HepG2 (cell line): ENCODE measurements at places on chromosomes 12 and 14.
A peak's percentile ranks its signal among the peaks of the same experiment; 100 is the strongest.

GRCh38 chr12:33770652-33771051, 251.6 kb upstream of the ALG10 start:
- DNase-seq, result no peak

- peak; percentile 34 for DNase-seq
Measured at GRCh38 chr12:11891754-11892386, 178.9 kb upstream of the BCL2L14 start.

DNA sequence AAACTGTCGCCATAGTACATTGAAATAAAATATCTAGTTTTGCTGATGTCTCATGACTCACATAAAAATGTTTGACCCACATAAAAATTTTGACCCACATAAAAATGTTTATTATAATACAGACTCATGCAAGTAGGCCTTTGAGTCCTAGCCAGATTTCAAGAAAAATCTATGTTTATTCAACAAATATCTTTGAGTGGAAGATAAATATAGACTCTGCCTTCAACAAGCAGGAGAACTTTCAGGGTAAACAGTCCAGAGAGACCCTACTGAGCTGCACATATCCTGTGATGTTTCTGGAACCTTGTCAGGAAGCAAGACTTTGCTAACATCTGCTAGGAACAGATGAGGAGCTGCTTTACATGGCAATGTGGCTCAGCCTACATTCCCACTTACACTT, 283.1 kb downstream of the MDGA2 start:
- DNase-seq, result no peak

GRCh38 chr14:89922031-89922907, 32.3 kb downstream of the EFCAB11 start:
- no peak for DNase-seq

- DNase-seq, result no peak
Measured at GRCh38 chr12:1501695-1502378, 92.5 kb downstream of the FBXL14 start.

- no peak for DNase-seq
Measured at GRCh38 chr14:22494486-22495135, 94.4 kb downstream of the DAD1 start.

GRCh38 chr12:124525455-124525854, 42.0 kb downstream of the NCOR2 start:
- no peak for DNase-seq

DNA sequence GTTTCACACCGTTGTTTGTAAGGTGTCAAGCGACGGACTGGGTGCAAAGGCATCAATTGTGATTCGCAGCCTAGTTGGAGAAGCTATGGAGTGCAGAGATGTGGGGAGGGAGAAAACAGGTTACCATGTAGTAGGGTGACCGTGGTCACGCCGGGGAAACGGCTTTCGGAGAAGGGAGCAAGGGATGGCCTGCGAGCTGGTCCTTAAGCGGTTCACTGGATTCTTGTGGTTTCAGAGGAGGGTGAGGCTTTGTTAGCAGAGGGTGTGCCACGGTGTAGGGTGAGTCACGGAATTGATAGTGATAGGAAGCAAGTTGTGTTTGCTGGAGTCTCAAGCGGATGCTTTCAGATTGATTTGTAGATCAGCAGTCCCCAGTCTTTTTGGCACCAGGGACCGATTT, 2.3 kb downstream of the PIWIL1 start:
- no peak for DNase-seq

- DNase-seq, result peak; percentile 72
Measured at GRCh38 chr12:53452159-53453077, 516 bp downstream of the PCBP2 start.

DNA sequence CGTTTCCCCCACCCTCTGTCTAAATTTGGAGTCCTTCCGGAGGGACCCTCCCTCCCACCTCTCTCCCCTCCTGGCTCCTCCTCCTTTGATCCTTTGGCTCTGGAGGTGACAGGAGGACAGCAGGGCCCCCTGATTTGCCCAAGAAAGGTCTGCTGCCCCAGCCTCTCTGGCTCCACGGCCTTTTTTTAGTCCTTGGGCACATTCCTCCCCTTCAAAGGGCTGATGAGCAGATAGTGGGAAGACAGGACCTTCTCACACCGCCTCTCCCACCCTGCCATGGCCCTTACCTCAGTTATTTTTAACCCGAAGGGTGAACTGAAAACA, 196 bp upstream of the MYH6 start:
- DNase-seq, result no peak

- peak; percentile 99 for DNase-seq
Measured at GRCh38 chr12:27549801-27550652, 26.0 kb downstream of the PPFIBP1 start.

DNA sequence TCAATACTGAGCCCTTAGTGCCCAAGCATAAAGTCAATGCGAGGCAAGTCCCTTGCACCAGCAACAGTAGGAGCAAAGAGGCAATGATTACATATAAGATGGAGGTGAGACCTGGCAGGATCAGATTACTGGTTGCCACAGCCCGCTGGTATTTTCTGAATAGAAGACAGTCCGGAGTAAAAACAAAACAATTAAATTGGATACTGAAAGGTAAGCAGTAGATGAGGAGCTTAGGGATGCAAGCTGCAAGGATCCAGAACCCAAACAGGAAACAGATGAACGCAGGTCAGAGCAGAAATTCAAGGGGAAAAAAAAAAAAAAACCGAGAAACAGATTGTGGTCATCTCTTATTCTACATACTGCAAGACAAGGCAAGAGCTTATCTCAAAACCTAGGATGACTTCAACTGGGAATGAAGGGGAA, 119.6 kb downstream of the MED13L start:
- DNase-seq, result no peak

- DNase-seq, result no peak
Measured at GRCh38 chr14:104970231-104971068, 7.7 kb downstream of the AHNAK2 start.

- DNase-seq, result no peak
Measured at GRCh38 chr14:51139121-51139681, 44.3 kb upstream of the TRIM9 start.

GRCh38 chr14:89688507-89689211, 265.9 kb downstream of the EFCAB11 start:
- no peak for DNase-seq

- DNase-seq, result no peak
Measured at GRCh38 chr14:88232771-88233170, 90.3 kb downstream of the KCNK10 start.

DNA sequence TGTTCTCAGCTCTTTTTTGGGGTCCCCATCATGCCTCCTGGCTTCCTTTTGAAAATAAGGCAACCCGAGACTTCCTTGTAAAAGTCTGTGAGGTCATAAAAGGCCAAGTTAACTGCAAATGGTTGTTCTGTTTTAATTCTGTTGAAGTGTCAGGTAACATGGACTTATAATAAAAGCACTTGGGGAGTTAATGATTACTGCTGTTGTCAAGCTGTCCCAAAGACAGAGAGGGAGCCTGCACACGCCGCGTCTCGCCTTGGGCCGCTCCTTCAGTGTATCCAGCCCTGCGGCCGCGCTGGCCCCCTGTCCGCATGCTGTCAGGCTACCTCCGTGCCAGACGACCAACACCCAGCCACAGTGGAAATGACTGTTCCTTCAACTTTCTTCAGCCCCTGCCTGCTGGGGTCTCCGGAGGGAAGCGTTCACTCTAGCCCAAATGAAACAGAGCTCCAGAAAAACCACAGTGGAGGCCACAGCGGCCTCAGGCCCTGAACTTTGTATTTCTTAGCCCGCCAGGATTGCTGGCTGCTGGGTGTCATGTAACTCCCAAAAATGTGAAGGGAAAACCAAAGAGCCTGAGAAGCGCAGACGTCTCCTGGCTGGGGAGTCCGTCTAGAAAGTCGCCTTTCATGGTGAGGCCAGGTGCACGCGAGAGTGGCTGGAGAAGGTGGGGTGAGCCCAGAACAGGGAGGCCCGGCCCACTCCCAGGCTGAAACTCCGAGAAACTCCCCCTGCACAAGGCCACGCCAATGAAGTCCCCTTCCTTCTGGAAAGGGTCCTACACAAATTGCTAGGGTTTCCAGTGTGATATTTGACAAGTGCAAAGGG, 189.1 kb downstream of the ZFP36L1 start:
- DNase-seq, result no peak

- peak; percentile 8 for DNase-seq
Measured at GRCh38 chr14:53807542-53807941, 149.1 kb downstream of the BMP4 start.

DNA sequence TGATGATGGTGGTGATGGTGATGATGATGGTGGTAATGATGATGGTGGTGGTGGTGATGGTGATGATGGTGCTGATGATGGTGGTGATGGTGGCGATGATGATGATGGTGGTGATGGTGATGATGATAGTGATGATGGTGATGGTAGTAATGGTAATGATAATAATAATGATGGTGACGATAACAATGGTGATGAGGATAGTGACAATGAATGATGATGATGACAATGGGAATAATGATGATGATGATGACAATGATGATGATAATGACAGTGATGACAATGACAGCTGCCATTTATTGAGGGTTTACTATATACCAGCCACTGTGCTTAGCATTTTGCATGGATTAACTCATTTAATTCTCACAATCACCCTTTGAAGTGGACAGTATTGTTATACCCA, 94.6 kb downstream of the SRRM4 start:
- DNase-seq, result no peak

DNA sequence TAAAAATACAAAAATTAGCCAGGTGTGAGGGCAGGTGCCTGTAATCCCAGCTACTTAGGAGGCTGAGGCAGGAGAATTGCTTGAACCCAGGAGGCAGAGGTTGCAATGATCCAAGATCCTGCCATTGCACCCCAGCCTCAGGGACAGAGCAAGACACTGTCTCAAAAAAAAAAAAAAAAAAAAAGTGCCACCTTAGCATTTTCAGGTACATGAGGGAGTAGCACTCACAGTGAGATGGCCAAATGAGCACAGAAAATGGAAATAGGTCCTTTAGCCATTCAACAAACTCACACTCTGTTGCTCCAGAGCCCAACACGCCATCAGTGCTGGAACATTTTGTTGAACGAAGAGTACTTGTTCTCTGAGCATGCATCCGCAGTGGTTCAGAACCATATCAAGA, 75.2 kb upstream of the MYL2 start:
- no peak for DNase-seq

GRCh38 chr12:58443273-58443980, 476.9 kb downstream of the LRIG3 start:
- peak; percentile 28 for DNase-seq

- DNase-seq, result no peak
Measured at GRCh38 chr14:54221971-54222370, 174.8 kb upstream of the CDKN3 start.

GRCh38 chr12:85280165-85280983, at the start of gene ALX1:
Gene ALX1 (plus strand): TSS chr12:85280220. CDS start chr12:85280262, 42 bp downstream.
- DNase-seq, result no peak

DNA sequence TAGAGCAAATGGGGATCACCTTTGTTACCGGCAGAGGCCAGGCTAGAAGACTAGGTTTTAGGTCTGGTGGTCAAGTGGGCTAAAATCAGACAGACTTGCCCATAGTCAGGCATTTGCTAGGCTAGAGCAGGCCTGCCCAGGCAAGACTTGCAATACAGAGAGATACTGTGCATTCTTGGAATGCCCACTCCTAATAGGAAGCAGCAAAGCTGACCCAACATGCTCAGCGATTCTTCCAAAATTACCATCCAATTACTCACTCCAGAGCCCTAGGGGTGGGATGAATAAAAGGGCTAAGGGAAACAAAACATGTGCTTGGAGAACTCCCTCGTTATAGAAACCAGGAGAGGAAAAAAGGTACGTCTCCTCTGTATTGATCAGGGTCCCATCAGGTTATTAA, 187.8 kb upstream of the AMIGO2 start:
- no peak for DNase-seq

DNA sequence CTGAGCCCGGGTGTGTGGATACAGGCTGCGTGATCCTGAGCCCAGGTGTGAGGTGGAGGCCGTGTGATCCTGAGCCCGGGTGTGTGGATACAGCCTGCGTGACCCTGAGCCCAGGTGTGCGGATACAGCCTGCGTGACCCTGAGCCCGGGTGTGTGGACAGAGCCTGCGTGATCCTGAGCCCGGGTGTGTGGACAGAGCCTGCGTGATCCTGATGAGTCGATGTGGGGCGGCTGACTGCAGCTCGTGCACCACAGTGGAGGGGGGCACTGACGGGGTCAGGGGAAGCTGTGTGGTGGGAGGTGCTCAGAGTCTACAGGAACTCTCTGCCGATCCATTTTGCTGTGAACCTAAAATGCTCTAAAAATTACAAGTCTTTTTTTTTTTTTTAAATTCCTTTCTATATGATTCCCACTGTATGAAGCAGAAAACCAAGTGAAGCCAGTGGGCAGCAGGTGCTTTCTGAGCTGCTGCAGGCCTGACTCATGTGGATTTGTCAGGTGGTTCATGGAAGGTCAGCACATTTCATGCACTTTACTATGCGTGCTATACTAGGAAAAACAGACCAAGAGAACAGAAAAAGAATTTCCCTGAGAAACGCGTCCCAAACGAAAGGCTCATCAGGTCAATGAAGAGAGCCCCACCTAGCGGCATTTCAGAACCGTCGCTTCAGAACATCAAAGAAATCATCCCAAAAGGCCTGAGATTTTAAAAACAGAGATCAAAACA, 19.3 kb downstream of the BRF1 start:
- DNase-seq, result peak; percentile 46

- DNase-seq, result no peak
Measured at GRCh38 chr12:117490130-117490529, 128.7 kb upstream of the NOS1 start.

DNA sequence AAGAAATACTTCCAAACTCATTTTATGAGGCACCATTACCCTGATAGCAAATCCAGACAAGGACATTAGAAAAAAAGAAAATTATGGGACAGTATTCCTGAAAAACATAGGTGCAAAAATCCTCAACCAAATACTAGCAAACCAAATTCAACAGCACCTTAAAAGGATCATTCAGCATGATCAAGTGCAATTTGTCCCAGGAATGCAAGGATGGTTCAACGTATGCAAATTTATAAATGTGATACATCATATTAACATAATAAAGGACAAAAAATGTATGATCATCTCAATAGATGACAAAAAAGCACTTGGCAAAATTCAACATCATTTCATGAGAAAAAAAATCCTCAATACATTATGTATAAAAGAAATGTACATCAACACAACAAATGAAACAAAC, 162.9 kb downstream of the DUSP6 start:
- DNase-seq, result no peak

- DNase-seq, result no peak
Measured at GRCh38 chr14:105531894-105532623, 5.7 kb downstream of the TMEM121 start.

GRCh38 chr12:92072112-92072511, 73.5 kb downstream of the BTG1 start:
- no peak for DNase-seq

- DNase-seq, result no peak
Measured at GRCh38 chr14:67971627-67972625, 152.3 kb downstream of the RAD51B start.

- DNase-seq, result no peak
Measured at GRCh38 chr12:122537021-122537420, 10.0 kb downstream of the KNTC1 start.

DNA sequence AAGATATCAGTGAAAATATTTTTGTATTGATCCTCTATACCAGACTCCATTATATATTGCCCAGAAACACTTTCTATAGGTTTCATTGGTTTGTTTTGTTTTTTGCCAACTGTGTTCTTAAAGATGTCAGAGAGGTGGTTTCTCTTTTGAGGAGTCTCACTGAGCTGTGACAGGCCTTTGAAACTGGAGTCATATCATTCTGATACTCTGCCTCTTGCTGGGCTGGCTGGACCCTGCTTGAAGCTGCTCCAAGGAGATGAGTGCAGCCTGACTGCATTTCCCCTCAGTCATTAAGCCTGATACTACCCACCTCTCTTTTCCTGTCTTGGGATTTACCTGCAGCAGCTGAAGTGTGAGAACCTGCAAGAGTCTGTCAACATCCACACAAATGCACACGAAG, 16.4 kb upstream of the TAS2R30 start:
- no peak for DNase-seq
